ENCODE measurements at places on chromosomes 5 and 9.

- DNase-seq: no peak
These were observed 19.9 kb downstream of the URM1 start for GRCh38 chr9:128390813-128391711.

GRCh38 chr5:61687371-61687770 is 355.3 kb downstream of the ZSWIM6 start:
- no peak for DNase-seq

- no peak for DNase-seq
These were observed 3.5 kb downstream of the NRARP start for GRCh38 chr9:137298401-137299202.

DNA sequence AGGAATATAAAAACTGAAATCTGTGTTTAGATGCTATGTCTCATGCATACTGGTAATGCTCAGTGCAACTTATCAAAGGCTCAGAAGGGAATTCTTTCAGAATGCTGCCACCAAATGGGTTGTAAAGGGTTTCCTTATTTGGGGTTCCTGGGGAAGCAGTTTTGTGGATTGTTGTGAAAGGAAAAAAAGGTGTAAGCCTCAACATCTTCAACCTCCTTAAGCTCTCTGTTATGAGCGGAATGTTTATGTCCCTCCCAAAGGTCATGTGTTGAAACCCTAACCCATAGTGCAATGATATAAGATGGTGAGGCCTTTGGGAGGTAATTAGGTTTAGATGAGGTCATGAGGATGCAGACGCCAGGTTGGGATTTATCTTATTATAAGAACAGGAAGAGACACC is 41.6 kb downstream of the GNA14 start:
- DNase-seq: no peak

DNA sequence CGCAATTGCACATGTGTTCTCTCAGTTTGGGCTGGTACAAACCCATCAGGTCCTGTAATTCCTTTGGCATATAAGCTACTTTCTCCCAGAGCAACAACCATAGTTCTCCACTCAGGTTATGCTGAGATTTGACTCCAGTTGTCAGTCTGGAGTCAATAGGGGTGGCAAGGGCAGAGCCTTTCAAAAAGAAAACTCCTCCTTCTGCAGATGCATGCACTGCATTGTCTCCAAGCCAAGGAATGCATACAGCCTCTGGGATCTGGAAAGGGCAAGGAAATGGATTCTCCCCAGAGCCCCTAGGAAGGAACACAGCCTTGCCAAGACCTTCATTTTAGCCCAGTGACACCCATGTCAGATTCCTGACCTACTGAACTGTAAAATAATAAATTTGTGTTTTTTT is 31.0 kb upstream of the GZMA start:
- no peak for DNase-seq

- no peak for DNase-seq
These were observed 153.0 kb upstream of the FTMT start for GRCh38 chr5:121698690-121699089.
